ENCODE measurements at places on chromosomes 6 and 20.

GRCh38 chr6:49519660-49520059 lies 19.9 kb downstream of the GLYATL3 start:
- DNase-seq = no peak

DNA sequence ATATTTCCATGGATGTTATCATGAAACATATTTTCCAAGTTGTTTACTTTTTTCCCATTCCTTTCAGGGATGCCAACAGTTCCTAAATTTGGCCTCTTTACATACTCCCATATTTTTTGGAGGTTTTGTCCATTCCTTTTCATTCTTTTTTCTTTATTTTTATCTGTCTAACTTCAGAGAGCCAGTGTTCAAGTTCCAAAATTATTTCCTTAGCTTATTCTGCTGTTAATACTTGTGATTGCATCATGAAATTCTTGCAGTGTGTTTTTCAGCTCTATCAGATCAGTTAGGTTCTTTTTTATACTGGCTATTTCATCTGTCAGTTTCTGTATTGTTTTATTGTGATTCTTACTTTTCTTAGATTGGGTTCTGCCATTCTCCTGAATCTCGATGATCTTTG lies 89.9 kb upstream of the TCF21 start:
- no peak for DNase-seq

DNA sequence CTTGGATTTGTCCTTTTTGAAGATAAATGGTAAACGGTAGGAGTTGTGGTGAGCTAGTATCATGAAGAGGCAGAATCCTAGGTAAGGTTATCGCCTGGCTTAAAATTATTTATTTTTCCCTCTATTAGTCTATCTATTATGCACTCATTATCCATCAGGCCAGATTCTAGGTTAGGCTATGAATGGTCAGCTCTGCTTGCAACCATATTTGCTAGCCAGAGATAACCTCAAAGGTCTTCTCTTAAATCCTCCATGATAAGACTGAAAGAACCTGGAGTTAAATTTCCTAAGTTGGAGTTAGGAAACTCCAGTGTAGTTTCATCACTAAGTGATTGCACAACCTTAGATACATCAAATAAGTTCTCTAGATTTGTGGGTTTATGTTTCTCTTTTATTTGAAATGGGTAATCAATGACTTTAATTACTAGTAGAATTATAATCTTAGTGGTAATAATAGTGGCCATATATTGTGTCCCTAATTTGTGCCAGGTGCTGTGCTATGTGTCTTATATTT lies 302.1 kb upstream of the RUNX2 start:
- DNase-seq = no peak

GRCh38 chr20:43821795-43822194 lies 92.9 kb upstream of the TOX2 start:
- no peak for DNase-seq

GRCh38 chr6:68978411-68978810 lies 343.3 kb downstream of the ADGRB3 start:
- no peak for DNase-seq

GRCh38 chr6:90186637-90187371 lies 109.8 kb downstream of the BACH2 start:
- no peak for DNase-seq

GRCh38 chr6:36118550-36119107 lies 11.7 kb upstream of the MAPK13 start:
- no peak for DNase-seq

- no peak for DNase-seq
Measured at GRCh38 chr20:16360668-16361067, 212.6 kb downstream of the KIF16B start.

GRCh38 chr20:58229198-58229798 lies 845 bp upstream of the ANKRD60 start:
- no peak for DNase-seq

GRCh38 chr6:131822119-131822518 lies 14.3 kb downstream of the ENPP1 start:
- no peak for DNase-seq

- DNase-seq = no peak
Measured at GRCh38 chr20:45044601-45045000, 56.3 kb downstream of the KCNS1 start.

DNA sequence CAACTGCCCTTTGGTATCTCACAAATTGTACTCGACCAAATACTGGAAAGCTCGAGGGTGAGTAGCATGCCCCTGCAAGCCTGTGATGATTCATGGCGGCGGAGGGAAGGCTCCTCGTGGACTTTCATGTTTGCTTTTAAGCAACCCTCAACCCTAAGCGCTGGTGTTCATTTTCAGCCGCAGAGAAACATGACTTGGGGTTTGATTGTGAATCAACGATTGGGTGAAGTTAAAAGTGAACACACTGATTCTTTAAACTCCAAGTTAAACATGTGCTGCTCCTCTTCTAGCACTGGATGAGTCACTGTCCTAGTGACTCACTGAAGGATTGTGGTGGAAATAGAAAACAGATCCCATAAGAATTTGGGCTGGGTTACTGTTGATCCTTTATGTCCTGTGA lies 8.3 kb downstream of the CD109 start:
- DNase-seq = no peak

GRCh38 chr20:1414982-1415381 lies 22.1 kb upstream of the FKBP1A start:
- DNase-seq = no peak

DNA sequence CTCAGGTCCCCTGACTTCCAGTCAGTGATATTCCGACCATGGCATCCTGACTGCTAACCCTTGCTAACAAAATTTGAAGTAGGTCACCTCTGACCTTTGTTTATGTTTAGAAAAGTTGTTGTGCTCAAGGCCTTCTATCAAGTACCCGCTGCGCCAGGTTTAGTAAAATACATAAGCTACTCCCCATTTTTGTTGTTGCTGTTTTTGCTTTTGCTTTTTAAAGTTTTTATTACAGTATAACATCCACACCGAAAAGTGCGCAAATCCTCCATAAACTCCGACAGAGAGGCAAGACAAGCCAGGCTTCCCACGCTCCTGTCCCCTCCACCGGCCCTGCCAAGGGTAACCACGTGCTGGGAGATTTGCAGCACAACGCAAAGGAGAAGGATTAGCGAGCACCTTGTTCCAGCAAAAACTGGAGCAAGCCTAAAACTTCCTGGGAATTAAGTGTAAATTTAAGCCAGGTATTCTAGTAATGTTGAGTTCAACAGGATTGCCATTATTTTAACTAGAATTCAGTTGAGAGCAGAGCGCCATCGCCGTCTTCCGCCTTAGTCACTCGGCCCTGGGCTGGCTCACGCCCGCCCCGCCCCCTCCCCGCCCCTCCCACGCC lies 17.8 kb upstream of the HMGN4 start:
- no peak for DNase-seq

GRCh38 chr6:35048631-35049083 lies 92.5 kb downstream of the TCP11 start:
- DNase-seq = no peak

- no peak for DNase-seq
Measured at GRCh38 chr6:7723554-7723953, 2.3 kb upstream of the BMP6 start.

DNA sequence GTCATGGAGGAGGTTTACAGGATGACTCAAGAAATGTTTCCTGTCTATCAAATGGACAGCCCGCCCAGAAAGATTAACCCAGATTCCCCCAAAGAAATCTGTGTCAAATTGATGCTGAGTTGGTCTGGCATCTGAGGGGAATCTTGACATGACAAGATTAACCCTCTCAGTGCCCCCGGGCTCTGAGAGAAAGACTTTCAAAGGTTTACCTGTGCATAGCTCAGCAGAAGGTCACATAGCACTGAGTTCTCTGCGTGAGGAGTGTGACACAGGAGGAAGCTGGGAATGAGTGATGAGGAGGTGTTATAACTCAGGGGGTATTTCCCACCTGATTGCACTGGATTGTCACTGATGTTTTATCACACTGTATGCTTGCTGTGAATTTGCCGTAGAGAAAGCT lies 601.2 kb downstream of the DHX35 start:
- DNase-seq = no peak

- no peak for DNase-seq
Measured at GRCh38 chr20:33685328-33686099, 671 bp downstream of the E2F1 start.

DNA sequence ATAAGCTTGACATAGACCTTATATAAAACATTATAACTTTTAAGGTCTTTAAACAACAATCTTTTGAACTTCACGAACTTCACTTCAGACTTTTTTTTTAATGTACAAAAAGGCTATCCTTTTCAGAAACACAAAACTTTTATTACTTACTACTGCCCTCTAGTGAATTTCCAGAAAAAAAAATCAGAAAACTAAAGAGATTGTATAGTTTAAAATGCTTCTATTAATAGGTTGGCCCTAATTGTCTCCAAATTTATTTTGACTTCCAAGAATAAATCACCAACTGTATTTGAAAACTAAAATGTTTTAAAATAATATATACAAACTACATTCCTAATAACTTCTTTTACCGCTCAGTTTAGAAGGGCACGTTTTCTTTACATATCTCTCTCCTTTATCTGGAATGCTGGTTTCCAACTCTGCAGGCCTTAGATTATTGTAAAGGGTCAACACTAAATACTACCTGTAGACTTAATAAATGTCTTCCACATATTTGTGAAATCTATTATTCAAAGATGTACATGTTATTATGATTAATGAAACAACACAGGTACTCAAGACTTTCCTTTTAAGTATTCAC lies 66.8 kb downstream of the LMBRD1 start:
- DNase-seq = no peak

- DNase-seq = no peak
Measured at GRCh38 chr6:116492331-116493067, 18.9 kb upstream of the CALHM5 start.

GRCh38 chr20:3751675-3752385 lies 15.7 kb downstream of the ADISSP start:
- DNase-seq = no peak

Measured in H54 (cell line).